ENCODE measurements at places on chromosomes 16 and 17.

GRCh38 chr17:28406473-28406814, 432 bp upstream of the SLC46A1 start:
- DNase-seq = peak; percentile 40

GRCh38 chr17:32920293-32920692, 7.7 kb upstream of the TMEM98 start:
- no peak for DNase-seq

- DNase-seq = no peak
These were observed 26.5 kb downstream of the EPN2 start for GRCh38 chr17:19263641-19264051.

DNA sequence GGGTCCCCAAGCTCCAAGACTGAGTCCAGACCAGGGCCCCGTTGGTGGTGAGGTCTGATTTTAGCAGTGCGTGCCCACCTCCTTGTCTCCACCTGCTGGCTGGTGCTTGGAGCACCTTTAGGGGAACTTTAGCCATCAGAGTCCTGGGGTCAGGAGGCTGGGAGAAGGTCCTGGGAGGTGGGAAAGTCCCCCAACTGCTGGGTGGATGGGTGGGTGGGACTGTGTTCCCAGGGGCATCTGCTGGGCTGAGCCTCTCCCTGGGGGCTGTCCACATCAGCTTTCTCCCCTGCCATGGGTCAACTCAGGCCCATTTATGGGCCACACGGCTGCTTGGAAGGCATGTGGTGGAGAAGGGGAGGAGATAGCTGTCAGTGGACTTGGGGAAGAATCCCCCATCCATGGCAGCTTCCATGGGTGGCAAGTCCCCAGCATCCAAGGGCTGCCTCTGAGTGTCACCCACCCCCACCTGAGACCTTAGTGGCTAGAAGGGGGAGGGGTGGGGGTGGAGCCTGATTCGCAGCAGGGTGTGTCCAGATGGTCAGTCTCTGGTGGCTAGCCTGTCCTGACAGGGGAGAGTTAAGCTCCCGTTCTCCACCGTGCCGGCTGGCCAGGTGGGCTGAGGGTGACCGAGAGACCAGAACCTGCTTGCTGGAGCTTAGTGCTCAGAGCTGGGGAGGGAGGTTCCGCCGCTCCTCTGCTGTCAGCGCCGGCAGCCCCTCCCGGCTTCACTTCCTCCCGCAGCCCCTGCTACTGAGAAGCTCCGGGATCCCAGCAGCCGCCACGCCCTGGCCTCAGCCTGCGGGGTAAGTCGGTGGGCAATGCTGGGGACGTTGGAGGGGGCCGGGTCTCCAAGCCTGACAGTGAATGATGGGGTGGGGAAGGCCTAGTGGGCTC, at the start of gene TRPV2:
Gene TRPV2, plus strand, starts transcription at position 541 of the 894 bp plus-strand sequence. CDS start 2,098 bp downstream, outside the sequence.
- peak; percentile 34 for DNase-seq

DNA sequence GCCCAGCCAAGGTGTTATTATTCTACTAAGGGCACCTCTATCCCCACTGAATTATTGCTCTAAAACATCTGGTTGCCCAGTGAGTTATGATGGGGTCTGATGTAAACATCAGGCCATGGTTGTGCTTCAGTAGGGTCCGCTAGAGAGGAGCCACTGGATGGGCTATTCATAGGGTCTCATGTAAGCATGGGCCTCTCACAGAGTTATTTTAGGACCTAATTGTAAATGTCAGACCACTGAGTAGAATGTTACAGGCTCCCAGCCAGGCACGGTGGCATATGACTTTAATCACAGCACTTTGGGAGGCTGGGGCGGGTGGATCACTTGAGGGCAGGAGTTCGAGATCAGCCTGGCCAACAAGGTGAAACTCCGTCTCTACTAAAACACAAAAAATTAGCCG, 5.3 kb downstream of the RAPGEFL1 start:
- no peak for DNase-seq

- no peak for DNase-seq
These were observed 228.9 kb upstream of the TNRC6C start for GRCh38 chr17:77729587-77729986.

- no peak for DNase-seq
These were observed 136.9 kb downstream of the RBFOX3 start for GRCh38 chr17:79473876-79474440.
